ENCODE measurements at places on chromosomes 6 and 20.

DNA sequence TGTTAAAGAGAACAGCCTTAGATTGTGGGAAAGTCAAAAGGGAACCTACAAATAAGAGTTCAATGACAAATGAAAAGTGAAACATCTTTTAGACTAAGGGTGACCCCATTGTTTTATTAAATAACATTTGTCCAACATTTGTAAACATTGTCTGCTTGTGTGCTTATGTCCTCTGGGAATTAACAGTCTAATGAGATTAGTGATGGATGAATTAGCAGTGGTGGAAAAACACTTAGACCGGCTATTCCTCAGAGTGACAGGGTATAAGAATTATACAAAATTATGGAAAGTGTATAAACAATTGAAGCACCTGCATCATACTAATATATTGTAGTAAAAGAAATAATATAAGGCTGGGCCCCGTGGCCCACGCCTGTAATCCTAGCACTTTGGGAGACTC, 29.3 kb upstream of the HFE start:
- DNase-seq, result no peak

GRCh38 chr6:142761756-142762155, 183.2 kb downstream of the HIVEP2 start:
- no peak for DNase-seq

- DNase-seq, result no peak
These were observed 245.8 kb upstream of the SULF2 start for GRCh38 chr20:48031122-48031521.

DNA sequence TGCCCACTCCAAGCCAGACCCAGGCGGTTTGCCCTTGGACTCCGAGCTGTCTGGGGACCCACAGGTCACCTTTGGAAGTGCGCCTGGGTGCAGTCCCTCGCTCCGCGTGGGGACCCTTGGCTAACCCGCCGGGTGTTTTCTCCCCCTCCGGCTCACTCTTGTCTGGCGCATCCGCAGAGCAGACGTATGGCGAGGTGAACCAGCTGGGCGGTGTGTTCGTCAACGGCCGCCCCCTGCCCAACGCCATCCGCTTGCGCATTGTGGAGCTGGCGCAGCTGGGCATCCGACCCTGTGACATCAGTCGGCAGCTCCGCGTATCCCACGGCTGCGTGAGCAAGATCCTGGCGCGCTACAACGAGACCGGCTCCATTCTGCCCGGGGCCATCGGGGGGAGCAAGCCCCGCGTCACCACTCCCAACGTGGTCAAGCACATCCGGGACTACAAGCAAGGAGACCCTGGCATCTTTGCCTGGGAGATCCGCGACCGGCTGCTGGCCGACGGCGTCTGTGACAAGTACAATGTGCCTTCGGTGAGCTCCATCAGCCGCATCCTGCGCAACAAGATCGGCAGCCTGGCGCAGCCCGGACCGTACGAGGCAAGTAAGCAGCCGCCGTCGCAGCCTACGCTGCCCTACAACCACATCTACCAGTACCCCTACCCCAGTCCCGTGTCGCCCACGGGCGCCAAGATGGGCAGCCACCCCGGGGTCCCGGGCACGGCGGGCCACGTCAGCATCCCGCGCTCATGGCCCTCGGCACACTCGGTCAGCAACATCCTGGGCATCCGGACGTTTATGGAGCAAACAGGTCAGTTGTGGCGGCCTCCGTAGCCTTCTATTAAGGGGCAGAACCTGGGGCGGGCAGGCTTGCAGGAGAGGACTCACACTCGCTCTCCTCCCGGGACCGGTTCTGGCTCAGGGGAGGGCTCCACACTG, 1.1 kb downstream of the PAX1 start:
- no peak for DNase-seq

GRCh38 chr6:125165256-125165655, 11.7 kb downstream of the TPD52L1 start:
- DNase-seq, result no peak

DNA sequence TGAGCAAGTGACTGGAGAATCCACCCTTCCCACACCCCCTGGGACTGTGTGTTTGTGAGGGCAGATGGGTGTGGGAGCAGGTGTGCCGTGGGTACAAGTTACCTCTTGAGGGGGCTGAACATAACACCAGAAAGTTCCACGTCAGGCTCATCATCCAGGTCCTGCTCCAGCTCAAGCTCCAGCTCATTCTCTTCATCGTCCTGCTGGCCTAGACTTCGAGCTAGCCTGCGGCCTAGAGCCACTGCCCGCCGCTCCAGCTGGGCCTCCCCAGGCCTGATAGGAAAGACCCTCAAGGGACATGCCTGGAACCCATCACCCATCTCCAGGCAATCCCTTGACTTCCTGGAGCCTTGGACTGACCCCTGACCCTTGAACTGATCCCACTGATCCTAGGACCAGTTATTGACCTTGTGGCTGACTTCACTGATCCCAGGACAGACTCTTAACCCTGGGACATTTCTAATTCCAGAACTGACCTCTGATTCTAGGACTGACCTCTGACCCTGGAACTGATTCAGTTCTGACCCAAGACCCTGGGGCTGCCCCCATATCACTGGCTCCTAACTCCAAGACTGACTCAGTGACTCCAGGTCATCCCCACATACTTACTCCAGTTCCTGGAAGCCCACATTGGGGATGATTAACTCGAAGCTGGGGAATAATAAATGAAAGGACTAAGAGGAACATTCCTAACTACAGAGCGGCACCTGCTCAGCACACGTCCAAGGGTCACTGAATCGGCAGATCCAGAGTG, 11.8 kb upstream of the SPAG4 start:
- DNase-seq, result no peak

DNA sequence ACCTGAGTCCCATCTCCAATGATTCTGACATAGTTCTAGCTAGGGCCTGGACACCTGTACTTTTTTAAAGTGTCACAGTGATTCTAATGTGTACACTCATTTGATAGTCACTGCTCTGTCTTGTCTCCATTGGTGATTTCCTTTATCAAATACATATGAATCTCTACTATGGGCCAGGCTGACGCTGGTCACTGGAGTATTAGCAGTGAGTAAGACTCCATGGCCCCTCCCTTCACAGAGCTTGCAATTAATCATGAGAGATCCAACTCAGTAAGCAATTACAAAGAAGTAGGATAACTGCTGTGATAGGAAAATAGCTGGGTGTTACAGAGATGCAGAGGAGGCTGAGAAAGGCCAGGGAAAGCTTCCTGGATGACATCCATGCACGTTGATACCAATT, 19.3 kb upstream of the SASH1 start:
- DNase-seq, result no peak

DNA sequence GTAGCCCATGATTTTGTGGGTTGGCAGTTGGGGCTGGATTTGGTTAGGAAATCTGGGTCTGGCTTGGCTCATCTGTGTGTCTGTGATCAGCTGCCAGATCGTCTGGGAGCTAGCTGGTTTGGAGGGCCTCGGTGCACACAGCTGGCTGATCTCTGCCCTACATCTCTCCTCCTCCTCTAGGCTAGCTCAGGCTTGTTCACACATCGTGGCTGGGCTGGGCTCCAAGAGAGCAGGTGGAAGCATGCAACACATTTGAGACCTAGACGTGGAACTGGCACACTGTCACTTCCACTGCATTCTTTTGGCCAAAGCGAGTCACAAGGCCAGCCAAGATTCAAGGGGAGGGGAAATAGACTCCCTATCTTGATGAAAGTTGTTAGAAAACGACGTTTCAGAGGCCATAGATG, 15.9 kb downstream of the NDUFAF5 start:
- DNase-seq, result no peak

GRCh38 chr6:39962831-39963230, 28.6 kb upstream of the MOCS1 start:
- no peak for DNase-seq

DNA sequence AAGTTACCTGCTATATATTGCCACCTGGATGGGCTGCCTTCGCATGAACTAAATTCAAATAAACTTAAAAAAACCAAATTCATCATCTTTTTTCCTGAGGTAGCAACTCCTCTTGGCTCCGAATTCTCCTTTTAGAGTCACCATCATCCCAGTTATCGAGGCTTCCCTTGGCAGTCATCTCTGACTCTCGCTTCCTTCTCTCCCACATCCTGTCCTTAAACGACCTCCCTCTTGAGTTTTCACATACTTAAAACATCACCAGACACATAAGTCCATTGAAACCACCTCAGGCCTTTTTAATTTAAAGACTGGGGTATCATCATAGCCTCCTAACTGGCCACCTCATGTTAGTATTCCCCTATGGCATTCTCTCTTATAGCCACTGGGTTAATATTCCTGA, 296.1 kb upstream of the FLRT3 start:
- no peak for DNase-seq

DNA sequence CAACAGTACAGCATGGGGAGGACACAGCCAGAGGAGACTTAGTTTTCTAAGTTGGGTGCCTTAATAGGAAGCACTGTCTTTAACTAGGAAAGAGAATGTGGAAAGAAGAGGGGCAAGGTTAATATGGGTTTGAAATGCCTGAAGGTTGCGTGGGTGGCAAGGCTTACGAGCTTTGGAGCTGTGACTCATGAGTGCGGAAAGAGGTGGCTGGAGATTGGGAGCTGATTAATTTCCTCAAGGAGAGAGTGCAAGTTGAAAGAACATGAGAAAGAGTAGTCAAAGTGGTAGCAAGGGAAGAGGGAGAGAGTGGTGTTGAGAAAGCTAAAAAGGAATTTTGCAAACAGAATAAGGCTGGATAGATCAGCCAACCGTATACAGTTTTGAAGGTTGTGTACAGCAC, 315.1 kb upstream of the PRND start:
- no peak for DNase-seq

DNA sequence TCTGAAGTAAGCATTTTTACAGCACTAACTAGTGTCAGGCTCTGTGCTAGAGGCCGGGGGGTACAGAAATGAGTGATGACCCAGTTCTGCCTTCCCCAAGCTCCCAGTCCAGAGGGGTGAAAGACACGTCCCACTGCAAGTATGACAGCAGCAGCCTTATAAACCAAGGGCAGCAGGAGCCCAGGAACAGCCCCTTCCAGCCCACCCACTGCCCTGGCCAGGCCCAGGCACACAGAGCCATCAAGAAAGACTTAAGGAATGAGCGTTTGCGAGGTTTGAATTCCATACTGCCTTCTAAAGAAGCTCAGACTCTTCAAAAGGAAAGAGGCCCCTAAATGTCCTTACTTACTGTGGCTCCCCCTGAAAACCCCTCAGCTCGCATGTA, 10.0 kb downstream of the TRERF1 start:
- DNase-seq, result no peak

GRCh38 chr6:6125495-6125894, 118.8 kb upstream of the NRN1 start:
- DNase-seq, result no peak

DNA sequence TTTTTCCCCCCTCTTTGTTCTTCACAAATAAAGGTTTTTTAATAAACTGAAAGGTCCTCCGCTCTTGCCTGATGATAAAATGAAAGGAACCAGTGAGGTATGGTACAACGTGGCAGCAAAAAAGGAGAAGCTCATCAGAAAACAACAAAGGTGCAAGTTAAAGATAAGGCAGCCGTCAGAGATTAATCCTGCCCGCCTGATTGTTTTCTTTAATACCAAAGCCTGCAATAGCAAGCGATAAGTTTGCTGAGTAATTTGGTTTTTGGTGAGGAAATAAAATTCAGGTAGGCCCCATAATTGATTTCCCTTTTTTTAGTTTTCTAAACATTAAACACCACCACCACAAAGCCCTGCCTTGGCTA, 177.9 kb downstream of the MBOAT1 start:
- DNase-seq, result no peak

DNA sequence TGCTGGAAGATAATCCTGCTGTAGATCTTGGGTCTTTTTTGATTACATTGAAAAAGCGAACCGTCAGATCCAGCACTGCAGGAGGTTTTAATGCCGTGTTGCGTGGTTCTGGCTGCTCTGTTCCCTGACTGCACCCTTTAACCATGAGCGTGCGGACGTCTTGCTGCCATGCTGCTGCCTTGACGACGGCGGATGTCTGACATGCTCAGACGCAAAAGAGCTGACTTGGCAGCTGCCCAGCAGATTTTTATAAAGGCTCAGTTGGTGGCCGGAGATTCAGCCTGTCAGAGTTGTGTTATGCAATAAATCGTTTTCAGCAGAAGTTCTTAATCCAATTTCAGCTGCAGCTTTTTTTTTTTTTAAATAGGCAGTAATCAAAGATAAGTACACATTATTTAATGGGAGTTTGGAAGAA, 119.4 kb downstream of the JARID2 start:
- DNase-seq, result no peak

GRCh38 chr20:49132995-49133478, 55.1 kb downstream of the STAU1 start:
- DNase-seq, result no peak

GRCh38 chr20:18847226-18847755, 33.7 kb downstream of the SCP2D1 start:
- no peak for DNase-seq

DNA sequence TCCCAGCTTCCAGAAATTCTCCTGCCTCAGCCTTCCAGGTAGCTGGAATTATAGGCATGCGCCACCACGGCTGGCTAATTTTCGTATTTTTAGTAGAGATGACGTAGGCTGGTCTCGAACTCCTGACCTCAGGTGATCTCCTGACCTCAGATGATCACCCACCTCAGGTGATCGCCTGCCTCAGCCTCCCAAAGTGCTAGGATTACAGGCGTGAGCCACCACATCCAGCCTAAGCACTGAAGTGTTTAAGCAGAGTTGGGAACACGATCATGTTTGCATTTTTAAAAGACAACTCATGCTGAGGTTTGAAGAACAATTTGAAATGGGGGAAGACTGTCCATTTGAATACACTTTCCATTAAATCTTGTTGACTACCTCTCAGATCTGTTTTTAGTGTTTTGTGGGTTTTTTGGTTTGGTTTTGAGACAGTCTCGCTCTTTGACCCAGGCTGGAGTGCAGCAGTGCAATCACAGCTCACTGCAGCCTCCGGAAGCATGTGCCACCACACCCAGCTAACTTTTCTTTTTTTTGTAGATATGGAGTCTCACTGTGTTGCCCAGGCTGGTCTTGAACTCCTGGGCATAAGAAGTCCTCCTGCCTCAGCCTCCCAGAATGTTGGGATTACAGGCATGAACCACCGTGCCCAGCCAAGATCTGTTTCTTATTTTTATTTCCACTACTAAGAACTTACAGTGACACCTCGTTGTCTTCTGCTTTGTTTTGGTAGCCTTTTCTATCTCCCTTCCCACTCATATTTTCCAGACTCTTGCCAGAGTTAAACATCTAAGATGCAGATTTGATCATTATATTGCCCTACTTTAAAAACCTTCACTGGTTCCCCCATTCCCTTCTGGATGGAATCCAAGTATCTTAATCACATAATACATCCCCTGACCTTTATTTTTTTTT, 5.5 kb downstream of the CASP8AP2 start:
- DNase-seq, result peak; percentile 27

DNA sequence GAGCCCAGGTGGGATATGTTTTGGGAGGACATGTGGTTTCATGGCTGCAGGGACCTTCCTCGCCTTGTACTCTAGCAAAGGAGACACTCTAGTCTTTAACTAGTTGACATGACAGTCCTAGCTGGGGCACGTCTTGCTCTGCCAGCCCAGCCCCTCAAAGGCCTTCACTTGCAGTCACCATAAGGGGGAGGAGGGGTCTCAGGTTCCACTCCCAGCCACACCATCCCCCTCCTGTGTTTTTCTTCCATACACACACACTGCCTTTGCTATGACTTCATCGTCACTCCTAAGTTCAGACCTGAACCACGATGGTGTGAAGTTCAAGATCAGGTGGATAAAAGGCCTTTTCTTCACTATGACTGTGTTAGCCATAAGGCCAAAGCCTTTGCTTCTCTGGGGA, 13.5 kb downstream of the ULBP1 start:
- no peak for DNase-seq

- DNase-seq, result no peak
These were observed 16.8 kb upstream of the SNRPB2 start for GRCh38 chr20:16713066-16713465.

Data from stimulated activated naive CD4-positive, alpha-beta T cell treated with Interleukin-2 at 50 U/mL for 16 hours (primary cell).